COR-L47 (cell line): ENCODE measurements at places on chromosomes 4 and X.

- DNase-seq = no peak
These were observed 105.9 kb downstream of the TEX13A start for GRCh38 chrX:105114554-105115130.

DNA sequence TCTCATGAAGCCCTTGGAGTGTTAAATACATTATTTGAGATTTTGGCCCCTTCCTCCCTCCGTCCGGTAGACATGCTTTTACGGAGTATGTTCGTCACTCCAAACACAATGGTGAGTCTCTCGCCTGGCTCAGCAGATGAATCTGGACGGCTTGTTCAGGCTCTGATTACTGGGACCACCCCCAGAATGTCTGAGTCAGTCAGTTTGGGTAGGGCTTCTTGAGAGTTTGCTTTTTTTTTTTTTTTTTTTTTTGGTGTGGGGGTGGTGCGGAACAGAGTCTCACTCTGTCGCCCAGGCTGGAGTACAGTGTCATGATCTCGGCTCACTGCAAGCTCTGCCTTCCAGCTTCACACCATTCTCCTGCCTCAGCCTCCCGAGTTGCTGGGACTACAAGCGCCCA lies 62.4 kb upstream of the MSANTD1 start:
- DNase-seq = no peak

GRCh38 chr4:102553982-102554381 lies 52.8 kb downstream of the NFKB1 start:
- no peak for DNase-seq

- DNase-seq = no peak
These were observed 13.8 kb upstream of the ENOX2 start for GRCh38 chrX:130916636-130917422.

- DNase-seq = no peak
These were observed 71.4 kb downstream of the GATB start for GRCh38 chr4:151689211-151689991.

DNA sequence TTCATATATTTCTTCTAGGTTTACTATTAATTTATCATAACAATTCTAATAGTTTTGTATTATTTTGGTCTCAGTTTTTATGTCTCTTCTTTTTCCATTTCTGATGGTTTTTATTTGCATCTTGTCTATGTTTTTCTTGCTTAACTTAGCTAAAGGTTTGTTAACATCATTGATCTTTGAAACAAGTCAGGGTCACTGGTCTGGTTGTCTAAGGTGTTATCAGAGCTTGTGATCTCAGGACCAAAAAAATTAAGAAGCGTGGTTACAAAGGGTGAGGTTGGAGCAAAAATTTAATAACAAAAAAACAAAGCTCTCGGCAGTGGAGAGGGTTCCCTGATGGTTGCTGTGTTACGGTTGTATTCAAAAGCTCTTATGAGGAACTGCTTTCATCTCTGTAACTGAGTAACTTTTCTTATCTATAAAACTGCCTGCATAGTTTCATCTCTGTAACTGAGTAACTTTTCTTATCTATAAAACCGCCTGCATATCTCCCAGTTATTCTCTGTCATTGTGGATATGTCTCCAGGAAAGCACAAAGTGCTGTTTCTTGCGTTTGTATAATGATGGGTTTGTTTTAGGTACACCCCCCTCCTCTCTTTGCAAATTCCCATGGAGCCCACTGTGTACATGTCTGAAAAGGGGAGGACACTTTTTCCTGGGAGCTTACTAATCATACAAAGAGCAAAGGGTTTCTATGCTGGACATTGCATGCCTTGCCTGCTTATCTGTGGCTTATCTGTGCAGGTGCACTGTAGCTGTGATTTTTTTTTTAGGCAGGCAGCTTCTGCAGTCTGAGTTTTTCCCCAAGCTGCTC lies 62.4 kb upstream of the UGT2B15 start:
- no peak for DNase-seq

DNA sequence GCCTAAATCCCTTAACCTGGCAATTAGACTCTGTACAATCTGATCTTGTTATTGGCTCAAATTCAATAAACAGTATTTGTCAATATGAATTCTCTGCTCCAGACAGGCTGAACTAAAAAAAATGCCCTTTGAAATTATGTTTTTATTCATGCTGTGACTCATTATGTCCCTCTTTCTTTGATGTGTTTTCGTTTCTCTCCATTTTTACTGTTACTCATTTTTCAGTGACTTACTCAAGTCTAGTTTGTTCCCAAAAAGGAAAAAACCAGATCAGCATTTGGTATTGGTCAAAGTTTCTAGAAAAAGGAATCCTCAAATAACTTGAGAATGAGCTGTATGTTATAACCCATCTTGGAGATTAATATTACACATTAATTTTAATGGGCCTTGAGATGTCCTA lies 40.4 kb downstream of the UNC5C start:
- DNase-seq = no peak

- DNase-seq = no peak
These were observed 418.9 kb downstream of the CCSER1 start for GRCh38 chr4:90546114-90546513.

DNA sequence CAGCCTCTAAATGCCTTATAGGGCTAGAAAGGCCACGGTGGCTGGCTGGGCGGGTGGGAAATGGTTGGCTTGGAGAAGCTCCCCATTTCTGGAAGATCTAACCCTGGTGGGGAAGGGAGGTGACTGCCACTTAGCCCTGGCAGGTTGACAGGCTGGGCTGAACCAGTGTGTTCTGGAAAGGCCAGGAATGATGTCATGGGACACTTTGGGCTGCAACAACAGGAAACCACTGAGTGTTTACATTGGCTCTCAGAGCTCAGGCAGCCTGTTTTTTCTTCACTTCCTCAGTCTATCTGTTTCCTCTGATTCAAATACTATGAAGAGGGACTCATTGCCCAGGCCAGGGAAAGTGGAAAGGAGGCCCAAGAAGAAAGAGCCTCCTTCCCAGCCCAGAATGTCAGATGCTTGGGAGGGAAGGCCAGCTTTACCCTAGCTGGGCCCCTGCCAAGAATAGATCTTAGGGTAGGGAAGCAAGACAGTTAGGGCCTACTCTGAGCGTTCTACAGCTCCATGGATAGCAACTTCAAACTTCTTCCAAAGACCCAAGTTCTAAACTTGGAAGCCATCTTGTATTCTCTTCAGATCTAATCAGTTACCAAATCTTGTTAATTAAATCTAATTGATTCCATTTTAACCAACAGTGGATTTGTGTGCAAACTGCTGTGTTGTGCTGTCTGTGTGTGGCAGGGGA lies 65.8 kb upstream of the MSN start:
- DNase-seq = no peak

- peak; percentile 25 for DNase-seq
These were observed 35.3 kb upstream of the WAS start for GRCh38 chrX:48648336-48648751.

- DNase-seq = no peak
These were observed 82.4 kb downstream of the AFAP1 start for GRCh38 chr4:7857238-7857701.

DNA sequence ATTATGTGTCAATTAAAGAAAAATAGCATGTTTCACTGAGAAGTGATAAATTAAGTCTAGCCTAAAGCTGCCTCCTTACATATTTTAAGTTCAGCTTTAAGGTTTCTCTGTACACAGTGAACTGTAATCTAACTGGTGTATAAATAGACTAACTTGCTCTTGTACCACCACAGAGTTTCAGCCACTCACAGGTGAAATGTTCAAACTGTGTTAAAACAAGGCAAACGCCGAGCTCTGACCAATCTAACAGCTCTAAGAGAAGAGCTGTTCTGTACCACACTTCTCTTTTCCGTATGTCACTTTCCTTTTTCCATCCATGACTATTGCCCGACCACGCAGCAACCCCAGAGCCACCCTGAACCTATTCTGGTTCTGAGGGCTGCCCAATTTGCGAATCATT lies 64.5 kb downstream of the DCHS2 start:
- DNase-seq = no peak

DNA sequence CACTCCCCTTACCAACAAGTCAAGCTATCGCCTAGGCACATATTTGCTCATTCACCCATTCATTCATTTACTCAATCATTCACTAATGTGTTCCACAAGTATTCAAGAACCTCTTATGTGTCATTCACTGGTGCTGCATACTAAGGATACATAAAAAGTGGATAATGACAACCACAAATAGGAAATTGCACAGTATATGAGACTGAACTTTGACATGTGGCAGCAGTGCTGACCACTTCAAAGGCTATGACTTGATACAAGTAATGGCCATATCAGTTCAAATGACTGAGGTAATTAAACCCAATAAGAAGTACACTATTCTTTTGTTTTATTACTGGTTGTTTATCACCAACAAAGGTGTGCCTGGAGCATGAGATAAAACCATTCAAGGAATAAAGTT lies 282.5 kb downstream of the KLHL13 start:
- DNase-seq = no peak

DNA sequence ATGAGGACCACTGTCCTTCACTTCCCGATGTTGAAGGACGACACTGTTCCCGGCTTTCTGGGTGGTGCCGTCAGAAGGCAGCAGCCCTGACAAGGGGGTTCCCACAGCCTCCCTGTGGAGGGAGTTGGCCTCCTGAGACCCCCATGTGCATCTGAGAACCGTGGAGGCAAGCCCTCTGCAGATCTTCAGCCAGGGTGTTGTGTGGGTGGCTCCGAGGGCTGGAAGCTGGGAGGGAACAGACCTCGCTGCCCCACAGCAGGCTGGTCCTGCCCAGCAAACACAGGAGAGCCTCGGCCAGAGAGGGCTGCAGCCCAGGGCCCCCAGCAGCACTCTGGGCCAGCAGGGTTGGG lies 16.2 kb downstream of the DGKQ start:
- no peak for DNase-seq

DNA sequence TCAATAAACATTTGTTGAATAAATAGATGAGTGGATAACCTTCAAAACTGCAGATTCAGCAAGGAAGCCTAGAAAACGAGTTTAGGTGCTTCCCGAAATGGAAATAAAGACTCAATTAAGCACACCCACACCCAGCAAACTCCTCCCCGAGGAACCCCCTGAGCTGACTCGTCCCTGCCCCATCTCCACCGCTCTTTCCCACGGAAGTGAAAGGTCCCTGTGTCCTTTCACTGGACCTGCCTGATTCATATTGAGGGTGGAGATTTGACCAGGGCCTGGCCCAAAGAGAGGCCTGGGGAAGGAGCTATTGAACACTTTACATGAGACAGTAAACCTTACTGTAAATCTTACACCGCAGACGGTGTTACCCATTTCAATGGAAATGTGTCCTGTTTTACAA lies 129.1 kb downstream of the CPZ start:
- DNase-seq = no peak

DNA sequence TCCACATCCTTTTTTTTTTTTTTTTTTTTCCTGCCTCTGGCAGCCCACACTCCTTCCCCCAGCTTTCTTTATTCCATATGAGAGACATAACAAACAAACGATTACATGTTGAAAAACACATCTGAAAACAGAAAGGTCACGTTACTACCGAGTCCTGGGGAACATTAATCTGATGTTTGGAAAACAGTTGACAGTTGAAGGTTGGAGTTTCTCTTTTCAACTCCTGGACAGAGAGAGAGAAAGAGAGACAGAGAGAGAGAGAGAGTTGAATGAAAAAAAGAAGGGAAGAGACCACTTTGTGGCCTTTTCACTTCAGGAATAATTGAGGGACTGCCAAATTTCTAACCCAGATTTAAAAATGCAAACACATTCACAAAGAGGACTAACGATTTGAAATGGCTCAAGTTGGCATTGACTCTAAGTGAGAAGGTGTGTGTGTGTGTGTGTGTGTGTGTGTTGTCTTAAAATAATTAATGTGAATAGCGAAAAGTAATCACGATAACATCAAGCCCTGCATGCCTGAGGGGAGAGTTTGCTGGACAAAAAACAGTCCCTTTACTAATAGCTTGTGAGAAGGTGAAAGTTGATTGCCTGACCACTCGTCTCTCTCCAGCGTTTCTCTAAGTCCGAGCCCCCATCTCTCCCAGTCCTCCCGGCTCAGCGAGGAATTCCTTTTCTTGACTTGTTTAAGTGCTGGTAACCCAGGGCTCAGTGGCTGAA lies 67.3 kb downstream of the FBXO8 start:
- no peak for DNase-seq

DNA sequence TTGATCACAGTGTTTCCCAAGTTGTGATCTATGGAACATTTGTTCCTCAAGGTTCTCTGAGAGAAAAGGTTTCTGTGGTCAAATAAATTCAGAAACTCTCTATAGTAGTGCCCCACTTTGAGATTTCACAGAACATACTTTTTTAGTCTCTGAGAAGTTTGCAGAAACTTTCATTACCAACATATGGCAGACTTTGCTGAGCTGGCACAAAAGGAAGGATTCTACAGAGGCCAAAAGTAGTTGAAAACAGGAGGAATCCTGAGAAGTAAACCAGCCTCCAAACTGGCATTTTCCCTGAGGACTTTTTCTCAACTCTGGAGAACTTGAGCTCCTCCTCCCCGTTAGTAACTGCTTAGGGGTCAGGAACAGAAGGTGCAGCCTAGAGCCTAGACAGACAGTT lies 117.8 kb upstream of the ESX1 start:
- no peak for DNase-seq

GRCh38 chr4:96205143-96205936 lies 365.4 kb downstream of the PDHA2 start:
- no peak for DNase-seq

- no peak for DNase-seq
These were observed 891.0 kb upstream of the FRG1 start for GRCh38 chr4:189049682-189050081.
